Hepatocyte (in vitro differentiated cells): ENCODE measurements at places on chromosomes 5 and 9. TPM values are rescaled to one million over a fixed set of nuclear protein-coding genes. Genes with fewer than 3 reads are reported as not detected.
A peak's percentile ranks its signal among the peaks of the same experiment; 100 is the strongest.

Gene SERF1B
- total RNA-seq: 33.9 and 45.1 TPM in 2 replicates

GRCh38 chr5:35803191-35803651, 53.5 kb upstream of the IL7R start:
- no peak overlapping the region for H3K4me3 ChIP-seq
- peak; percentile 75 for DNase-seq
- H3K27me3 ChIP-seq: no peaks in the 10 kb centered on the region

GRCh38 chr5:158877124-158877581, 222.6 kb downstream of the EBF1 start:
- H3K4me1 ChIP-seq: peaks cover 10% of the 10 kb centered on the region
- no peak overlapping the region for H3K27ac ChIP-seq
- no peaks in the 10 kb centered on the region for H3K27me3 ChIP-seq

Gene CLK4
- total RNA-seq: 28.4 and 29.9 TPM in 2 replicates

- DNase-seq: no peak
- no peaks in the 10 kb centered on the region for H3K36me3 ChIP-seq
- H3K4me3 ChIP-seq: no peak overlapping the region
- H3K27me3 ChIP-seq: no peaks in the 10 kb centered on the region
Observed at GRCh38 chr9:123487944-123488548, 132.0 kb downstream of the CRB2 start.

- H3K27ac ChIP-seq: no peak overlapping the region
- no peak for DNase-seq
- H3K27me3 ChIP-seq: peaks cover 10% of the 10 kb centered on the region
- H3K36me3 ChIP-seq: no peaks in the 10 kb centered on the region
- H3K4me1 ChIP-seq: peaks cover 7% of the 10 kb centered on the region
Observed at GRCh38 chr5:135891268-135891667, 4.4 kb downstream of the IL9 start.

DNA sequence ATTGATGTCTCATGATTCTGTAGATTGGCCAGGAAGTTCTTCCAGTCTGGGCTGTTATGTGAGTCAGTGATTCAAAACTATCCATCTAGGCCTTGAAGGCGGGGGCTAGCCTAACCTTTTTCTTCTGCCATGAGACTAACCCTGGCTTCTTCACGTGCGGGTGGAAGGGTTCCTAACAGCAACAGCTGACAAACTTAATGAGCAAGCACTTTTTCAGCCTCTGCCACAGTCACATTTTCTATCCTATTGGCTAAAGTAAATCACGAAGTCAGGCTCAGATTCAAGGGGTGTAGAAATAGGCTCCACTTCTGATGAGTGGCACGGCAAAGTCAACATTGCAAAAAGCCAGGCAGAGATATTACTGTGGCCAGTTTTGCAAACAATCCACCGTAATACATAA, 68.4 kb downstream of the STK32A start:
- no peak overlapping the region for H3K4me3 ChIP-seq
- H3K36me3 ChIP-seq: no peaks in the 10 kb centered on the region
- H3K27ac ChIP-seq: no peak overlapping the region

Gene GPSM1
- total RNA-seq: 25.5 and 27.3 TPM in 2 replicates

Gene C8G
- 5.7 and 15.7 TPM in 2 replicates for total RNA-seq

Gene TSSK1B
- total RNA-seq: 0.60 TPM in 1 of 2 replicates, not detected in the other

DNA sequence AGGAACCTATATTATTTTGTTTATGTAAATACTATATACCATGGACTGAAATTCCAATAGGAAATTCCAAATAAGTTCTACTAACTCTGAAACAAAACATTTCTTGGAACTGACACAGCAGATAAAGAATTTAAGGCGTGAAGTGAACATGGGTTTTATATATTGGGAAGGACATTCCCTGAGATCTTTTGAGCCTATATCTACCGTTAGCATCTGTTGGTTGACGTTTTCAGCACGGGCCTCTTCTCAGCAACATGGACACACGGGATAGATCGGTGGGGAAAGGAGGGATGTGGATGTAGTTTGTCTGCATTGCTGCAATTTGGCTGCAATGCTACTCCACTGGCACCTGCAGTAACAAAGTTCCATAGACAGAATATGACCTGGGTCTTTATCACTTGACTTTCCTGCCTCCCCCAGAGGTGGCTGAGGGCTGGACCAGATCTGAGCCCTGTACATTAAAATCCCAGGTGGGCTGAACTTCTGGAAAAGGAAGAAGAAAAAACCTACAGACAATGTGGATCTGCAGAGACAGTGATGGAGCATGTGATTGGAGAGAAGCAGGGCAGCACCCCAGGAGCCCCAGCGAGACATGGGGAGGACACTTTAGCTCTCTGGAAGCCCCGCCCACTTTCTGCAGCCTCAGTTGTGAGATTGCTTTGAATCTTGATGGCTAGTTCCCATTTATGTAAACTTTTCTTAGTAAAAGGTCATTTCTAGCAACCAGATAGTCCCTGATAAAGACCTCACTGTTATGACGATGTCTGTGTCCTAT, 91.2 kb upstream of the CPEB4 start:
- H3K4me1 ChIP-seq: no peaks in the 10 kb centered on the region
- H3K4me3 ChIP-seq: no peak overlapping the region
- no peak for DNase-seq
- no peaks in the 10 kb centered on the region for H3K27me3 ChIP-seq

DNA sequence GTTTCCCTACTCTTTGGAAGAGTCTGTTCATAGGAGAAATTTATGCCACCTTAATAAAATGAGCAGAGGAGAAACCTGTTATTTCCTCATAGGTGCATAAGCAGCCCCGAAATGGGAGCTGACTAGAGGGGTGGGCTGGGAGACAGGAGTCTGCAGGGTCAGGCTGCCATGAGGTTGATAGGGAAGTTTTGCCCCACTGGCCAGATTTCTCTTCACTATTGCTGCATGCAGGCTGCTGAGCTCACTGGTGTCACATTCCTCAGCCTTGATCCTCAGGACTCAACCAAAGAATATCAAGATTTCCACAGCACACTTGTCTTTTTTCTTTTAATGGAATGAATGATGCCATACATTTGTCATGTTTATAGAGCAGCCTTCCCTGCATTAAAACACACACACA, 60.7 kb downstream of the BHMT start:
- no peaks in the 10 kb centered on the region for H3K36me3 ChIP-seq
- no peak for DNase-seq
- no peak overlapping the region for H3K27ac ChIP-seq
- H3K4me3 ChIP-seq: no peak overlapping the region
- H3K27me3 ChIP-seq: no peaks in the 10 kb centered on the region

GRCh38 chr9:111481885-111482636, 2.1 kb downstream of the ECPAS start:
- no peaks in the 10 kb centered on the region for H3K36me3 ChIP-seq
- H3K27me3 ChIP-seq: no peaks in the 10 kb centered on the region
- H3K4me1 ChIP-seq: peaks cover 11% of the 10 kb centered on the region

DNA sequence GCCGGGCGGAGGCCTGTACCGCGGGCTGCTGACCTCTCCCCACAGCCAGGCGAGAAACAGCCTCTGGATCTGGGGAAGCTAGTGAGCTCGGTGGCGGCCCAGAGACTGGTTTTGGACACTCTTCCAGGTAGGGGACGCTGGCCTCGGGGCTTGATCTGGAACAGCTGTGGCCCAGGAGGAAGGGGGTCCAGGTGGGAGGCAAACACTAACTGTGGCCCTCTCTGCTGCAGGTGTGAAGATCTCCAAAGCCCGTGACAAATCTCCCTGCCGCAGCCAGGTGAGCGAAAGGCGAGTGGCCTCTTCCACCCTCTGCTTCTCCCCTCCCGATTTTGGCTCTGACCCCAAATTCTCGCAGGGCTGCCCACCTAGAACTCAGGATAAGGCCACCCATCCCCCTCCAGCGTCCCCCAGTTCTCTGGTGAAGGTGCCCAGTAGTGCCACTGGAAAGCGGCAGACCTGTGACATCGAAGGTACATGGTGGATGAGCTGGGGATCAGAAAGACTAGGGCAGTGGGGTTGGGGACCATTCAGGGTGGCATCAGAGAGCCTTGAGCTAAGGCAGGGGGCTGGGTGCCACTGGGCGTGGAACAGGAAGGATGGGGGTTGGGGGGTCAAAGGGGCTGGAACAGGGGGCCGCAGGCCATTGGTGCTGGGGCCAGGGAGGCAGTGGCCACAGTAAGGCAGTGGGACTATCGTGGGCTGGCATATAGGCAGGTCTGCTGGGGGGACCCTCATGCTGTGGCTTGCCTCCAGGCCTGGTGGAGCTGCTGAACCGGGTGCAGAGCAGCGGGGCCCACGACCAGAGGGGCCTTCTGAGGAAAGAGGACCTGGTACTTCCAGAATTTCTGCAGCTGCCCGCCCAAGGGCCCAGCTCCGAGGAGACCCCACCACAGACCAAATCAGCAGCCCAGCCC, 12.9 kb upstream of the SLC34A1 start:
- H3K27me3 ChIP-seq: no peaks in the 10 kb centered on the region
- peak overlapping the region; percentile 73 for H3K27ac ChIP-seq
- peak overlapping the region; percentile 70 for H3K4me3 ChIP-seq
- no peaks in the 10 kb centered on the region for H3K36me3 ChIP-seq
